ENCODE measurements at places on chromosomes 6 and 20. TPM values are rescaled to one million over a fixed set of nuclear protein-coding genes. Genes with fewer than 3 reads are reported as not detected.

- H3K36me3 ChIP-seq: peaks cover 18% of the 10 kb centered on the region
- no peak for DNase-seq
- no peak overlapping the region for H3K4me3 ChIP-seq
- H3K4me1 ChIP-seq: peaks cover 20% of the 10 kb centered on the region
- peak overlapping the region; percentile 44 for H3K27ac ChIP-seq
Measured at GRCh38 chr6:16522937-16523336, 238.3 kb downstream of the ATXN1 start.

Gene VIP
- 1.2 TPM for total RNA-seq

Gene CASS4
- total RNA-seq: 2.0 TPM

GRCh38 chr6:3571250-3571681, 114.4 kb upstream of the SLC22A23 start:
- H3K27ac ChIP-seq: no peak overlapping the region
- no peak overlapping the region for H3K4me3 ChIP-seq
- no peak for DNase-seq
- no peaks in the 10 kb centered on the region for H3K4me1 ChIP-seq
- H3K36me3 ChIP-seq: no peaks in the 10 kb centered on the region

DNA sequence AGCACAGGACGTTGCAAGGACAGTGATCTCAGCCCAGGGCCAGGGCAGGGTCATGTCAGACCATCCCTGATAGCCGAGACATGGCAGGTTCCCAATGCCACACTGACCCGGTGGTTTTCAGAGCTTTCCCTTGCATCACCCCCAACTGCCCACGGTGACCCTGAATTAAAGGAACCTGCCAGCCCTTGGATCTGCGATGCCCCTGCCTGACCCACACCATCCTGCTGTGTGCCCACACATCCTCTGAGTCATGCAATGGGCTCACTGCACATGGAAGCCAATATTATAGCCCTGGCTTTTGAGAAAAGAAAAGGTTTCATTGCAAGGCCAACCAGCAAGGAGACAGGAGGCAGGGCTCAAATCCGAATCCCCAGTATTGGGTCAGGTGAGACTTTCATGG, 132.6 kb upstream of the CST7 start:
- no peaks in the 10 kb centered on the region for H3K36me3 ChIP-seq
- DNase-seq: no peak
- no peaks in the 10 kb centered on the region for H3K27me3 ChIP-seq
- no peaks in the 10 kb centered on the region for H3K4me1 ChIP-seq
- no peak overlapping the region for H3K27ac ChIP-seq

- no peak for DNase-seq
- no peaks in the 10 kb centered on the region for H3K27me3 ChIP-seq
- no peaks in the 10 kb centered on the region for H3K4me1 ChIP-seq
- no peak overlapping the region for H3K4me3 ChIP-seq
- H3K27ac ChIP-seq: no peak overlapping the region
- H3K36me3 ChIP-seq: peaks cover 90% of the 10 kb centered on the region
Measured at GRCh38 chr20:36917943-36918342, 33.6 kb downstream of the SAMHD1 start.

DNA sequence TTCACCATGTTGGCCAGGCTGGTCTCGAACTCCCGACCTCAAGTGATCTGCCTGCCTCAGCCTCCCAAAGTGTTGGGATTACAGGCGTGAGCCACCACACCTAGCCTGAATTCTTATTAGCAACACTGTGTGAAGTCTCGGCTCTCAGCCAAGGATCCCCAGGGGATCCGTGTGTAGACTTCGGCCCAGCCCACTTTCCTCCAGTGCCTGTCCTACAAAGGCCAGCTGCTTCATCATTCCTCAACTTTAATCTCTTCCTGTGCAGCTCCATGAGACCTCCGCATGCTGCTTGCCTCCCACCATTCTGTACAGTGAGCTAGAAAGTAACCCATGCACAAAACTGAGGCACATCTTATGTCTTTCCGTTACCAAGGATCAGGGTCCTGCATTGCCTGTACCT, 71.8 kb downstream of the SAMD3 start:
- no peaks in the 10 kb centered on the region for H3K36me3 ChIP-seq
- DNase-seq: no peak
- H3K27me3 ChIP-seq: no peaks in the 10 kb centered on the region
- H3K27ac ChIP-seq: no peak overlapping the region
- H3K4me3 ChIP-seq: no peak overlapping the region

Gene DLK2
- 1.3 TPM for total RNA-seq

Measured in right atrium auricular region (tissue), 2 donors.